ENCODE measurements at places on chromosomes 7 and 10. TPM values are rescaled to one million over a fixed set of nuclear protein-coding genes. Genes with fewer than 3 reads are reported as not detected.

The SLC26A3 gene
- total RNA-seq: 0.11 TPM

The RNF133 gene
- total RNA-seq: not detected

The CASTOR2 gene
- 4.9 TPM for total RNA-seq

The SHH gene
- 0.11 TPM for total RNA-seq

The TMEM139 gene
- 11.5 TPM for total RNA-seq
